ENCODE measurements at places on chromosomes 7 and 10. TPM values are rescaled to one million over a fixed set of nuclear protein-coding genes. Genes with fewer than 3 reads are reported as not detected.

DNA sequence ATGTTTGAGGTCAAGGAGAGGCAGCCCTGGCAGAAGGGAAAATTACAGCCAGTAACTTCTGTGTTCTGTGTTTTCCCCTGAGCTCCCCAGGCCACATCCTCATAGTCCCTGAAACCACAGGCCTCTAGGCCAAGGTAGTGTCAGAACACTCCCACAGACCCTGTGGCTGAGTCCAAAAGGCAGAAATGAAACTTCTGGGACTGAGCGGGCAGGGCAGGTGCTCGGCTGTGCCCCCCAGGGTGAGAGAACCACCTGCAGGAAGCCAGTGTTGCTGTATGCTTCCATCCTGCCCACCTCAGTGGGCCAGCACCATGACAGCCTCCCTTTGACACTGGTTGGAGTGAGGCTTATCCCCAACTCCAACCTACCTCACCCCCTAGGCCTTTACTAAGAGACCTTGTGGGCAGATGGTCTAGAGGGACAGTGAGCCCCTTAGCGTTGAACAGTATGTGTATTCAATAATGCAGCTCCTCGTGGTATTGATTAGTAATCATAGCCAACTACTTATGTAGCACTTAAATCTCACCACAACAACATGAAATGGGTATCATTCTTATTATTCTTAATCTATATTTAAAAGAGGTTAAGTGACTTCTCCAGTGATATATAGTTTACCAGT is 30.3 kb downstream of the PIK3CG start:
- DNase-seq = no peak

DNA sequence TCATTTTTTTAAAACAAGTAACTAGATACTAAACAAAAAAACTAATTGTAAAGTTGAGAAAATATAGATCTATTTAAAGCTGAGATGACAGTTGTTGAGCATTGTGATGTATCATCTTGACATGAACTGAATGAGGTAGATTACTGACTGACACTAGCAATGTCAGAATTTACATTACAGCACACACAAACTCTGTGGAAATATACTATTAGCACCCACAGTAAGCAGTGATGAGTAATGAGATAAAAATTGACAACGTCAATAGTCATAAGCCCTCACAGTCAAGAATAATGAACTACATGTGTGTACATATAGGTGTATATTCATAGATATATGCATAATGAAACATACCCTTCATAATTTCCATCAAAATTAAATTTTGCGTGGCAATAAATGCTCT is 368.4 kb downstream of the TFEC start:
- no peak for DNase-seq

DHX32 gene
- total RNA-seq = 34.8 TPM

ZCCHC24 gene
- total RNA-seq = 91.4 TPM
